ENCODE measurements at places on chromosomes 3 and 15. TPM values are rescaled to one million over a fixed set of nuclear protein-coding genes. Genes with fewer than 3 reads are reported as not detected.

The ITIH1 gene
- not detected for total RNA-seq

The CCR2 gene
- total RNA-seq, result not detected

The GXYLT2 gene
- total RNA-seq, result 11.4 TPM

DNA sequence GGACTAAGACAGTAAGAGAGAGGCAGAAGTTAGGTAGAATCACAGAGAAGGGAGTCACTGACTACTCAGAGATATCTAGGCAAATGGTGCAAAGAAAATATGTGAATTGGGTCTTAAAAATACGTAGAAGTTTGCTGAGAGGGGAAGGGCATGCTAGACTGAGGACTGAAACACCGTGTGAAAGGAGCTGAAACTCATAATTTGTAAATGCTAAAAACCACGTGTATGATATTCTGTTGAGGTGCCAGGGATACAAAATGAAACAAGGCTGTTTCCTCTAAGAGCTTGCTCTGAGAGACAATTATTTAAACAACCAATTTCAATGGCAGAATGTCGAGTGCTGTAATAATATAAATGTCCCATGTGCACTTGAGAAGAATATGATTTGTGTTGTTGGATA, 47.2 kb downstream of the NCK1 start:
- DNase-seq, result no peak

GRCh38 chr15:78605680-78606079, 15.1 kb downstream of the CHRNA3 start:
- no peak for DNase-seq

GRCh38 chr3:47298439-47298838, 15.7 kb downstream of the KLHL18 start:
- DNase-seq, result no peak

Data from IMR-90 (cell line).